ENCODE measurements at places on chromosomes 11 and 22.

- DNase-seq: no peak
Observed at GRCh38 chr11:28820296-28820989, 712.3 kb downstream of the METTL15 start.

- no peak for DNase-seq
Observed at GRCh38 chr11:125952973-125953372, 7.1 kb downstream of the VSIG10L2 start.

DNA sequence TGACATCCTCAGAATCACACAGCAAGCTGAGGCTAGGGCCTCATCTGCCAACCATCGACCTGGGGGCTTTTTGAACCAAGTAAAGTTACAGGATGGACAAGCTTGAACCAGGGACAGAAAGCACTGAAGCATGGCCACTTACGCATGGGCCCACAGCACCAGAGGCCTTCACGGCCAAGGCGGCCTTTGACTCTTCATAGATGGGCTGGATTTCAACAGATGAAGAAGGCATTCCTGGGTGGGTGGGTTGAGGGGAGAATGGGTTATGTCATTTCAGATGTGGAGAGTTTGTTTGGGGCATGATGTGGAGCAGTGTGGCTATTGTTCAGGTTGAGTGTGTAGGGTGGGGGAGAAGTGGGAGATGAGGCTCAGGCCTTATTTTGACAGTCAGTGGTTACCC, 60.2 kb downstream of the LRRC32 start:
- no peak for DNase-seq

DNA sequence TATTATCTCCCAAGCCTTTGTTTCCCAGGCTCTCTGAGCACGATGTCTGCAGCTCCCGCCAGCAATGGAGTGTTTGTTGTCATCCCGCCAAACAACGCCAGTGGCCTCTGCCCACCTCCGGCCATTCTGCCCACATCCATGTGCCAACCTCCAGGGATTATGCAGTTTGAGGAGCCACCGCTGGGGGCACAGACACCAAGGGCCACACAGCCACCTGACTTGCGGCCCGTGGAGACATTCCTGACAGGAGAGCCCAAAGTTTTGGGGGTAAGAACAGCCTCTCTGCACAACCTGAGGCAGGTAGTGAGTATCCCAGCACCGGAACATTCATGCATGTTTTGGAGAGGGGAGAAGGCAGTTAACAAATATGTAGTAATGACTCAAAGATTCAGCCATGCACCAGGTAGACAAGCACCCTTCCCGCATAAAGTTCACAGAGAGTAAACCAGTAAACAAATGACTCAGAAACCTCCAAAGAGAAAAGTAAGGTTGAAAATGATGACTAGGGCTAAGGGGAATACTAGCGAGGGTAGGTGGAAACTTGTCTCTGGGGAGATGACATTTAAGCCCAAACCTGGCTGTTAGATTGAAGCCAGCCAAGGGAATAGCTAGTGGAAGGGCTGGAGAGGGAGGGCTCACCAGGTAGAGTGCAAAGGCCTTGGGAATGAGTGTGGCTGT, 7.2 kb downstream of the MS4A15 start:
- no peak for DNase-seq
